ENCODE measurements at places on chromosomes 3 and 15.

DNA sequence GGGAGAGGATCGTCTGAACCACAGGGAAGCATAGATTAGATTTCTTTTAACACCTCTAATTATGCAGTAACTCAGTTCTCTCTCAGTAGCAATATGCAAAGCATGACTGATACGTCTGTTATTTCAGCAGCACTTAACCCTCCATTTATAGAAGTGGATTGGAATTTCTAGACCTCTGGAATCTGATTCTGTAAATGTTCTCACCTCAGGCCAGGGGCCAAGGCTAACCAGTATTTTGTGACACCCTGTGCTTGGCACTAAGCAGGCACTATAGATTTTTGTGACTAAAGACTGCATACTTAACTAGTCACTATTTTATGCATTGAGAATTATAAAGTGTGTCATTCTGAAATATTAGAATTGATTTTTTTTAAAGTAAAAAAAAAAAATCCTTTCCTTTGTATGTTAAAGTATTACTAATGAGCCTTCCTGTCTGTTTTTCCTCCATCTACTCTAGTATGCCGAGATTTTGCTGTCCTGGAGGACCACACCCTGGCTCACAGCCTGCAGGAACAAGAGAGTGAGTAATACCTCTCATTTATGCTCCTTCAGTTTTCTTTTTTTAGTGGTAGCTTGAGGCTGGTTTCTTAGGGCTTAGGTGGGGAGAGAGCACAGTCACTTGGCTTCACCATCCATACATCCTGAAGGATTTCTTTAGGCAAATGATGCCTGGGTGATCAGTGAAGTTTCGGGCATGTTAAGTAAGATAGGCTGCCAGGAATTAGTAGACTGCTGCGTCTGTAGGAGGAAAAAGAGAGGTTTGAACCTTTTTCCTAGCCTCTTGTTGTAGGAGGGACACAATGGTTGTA, 26.5 kb upstream of the UTS2B start:
- DNase-seq: no peak

DNA sequence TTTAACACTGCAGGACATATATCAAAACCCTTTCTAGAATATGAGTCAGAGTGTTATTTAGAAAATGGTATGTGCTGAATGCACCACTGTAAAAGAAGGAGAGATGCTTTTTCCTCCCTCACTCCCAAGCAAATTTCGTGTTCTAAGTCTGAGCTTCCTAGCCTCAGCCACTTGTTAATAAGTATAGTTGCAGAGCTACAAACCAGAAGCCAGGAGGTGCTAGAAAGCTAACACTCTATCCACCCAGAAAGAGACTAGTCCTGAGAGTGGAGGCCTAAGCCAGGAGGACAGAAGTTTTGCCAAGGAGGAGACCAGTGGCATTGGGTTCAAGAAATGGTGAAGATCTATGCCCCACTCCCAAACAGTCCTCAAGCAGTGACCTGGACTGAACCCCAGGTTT, 40.5 kb upstream of the GYG1 start:
- no peak for DNase-seq

GRCh38 chr15:40091861-40092255, 16.8 kb downstream of the BMF start:
- no peak for DNase-seq

- no peak for DNase-seq
These were observed 405.3 kb upstream of the C2CD4B start for GRCh38 chr15:62570405-62570783.

Measured in CD8-positive, alpha-beta memory T cell (primary cell).